ENCODE measurements at places on chromosomes 3 and 15. TPM values are rescaled to one million over a fixed set of nuclear protein-coding genes. Genes with fewer than 3 reads are reported as not detected.

DNA sequence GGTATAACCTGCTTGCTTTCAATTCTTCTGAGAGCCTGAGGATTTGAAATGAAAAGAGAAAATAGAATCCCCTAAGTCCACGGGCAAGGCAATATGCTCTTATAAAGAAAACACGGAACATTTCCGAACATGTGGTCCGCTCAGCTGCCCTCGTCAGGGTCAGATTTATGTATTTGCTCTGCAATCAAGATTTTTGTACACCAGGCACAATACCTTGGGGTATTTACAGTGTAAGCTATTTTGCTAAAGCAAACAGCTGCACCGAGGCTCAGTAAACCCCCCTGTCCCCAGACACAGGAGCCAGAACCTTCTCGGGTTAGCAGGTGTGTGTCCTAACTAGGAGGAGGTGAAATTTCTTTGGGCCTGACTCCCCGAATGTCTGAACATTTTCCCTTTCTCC is 155.8 kb upstream of the LRIG1 start:
- no peak for DNase-seq

The H1-8 gene
- not detected for total RNA-seq

The PRICKLE2 gene
- 7.6 TPM for total RNA-seq

DNA sequence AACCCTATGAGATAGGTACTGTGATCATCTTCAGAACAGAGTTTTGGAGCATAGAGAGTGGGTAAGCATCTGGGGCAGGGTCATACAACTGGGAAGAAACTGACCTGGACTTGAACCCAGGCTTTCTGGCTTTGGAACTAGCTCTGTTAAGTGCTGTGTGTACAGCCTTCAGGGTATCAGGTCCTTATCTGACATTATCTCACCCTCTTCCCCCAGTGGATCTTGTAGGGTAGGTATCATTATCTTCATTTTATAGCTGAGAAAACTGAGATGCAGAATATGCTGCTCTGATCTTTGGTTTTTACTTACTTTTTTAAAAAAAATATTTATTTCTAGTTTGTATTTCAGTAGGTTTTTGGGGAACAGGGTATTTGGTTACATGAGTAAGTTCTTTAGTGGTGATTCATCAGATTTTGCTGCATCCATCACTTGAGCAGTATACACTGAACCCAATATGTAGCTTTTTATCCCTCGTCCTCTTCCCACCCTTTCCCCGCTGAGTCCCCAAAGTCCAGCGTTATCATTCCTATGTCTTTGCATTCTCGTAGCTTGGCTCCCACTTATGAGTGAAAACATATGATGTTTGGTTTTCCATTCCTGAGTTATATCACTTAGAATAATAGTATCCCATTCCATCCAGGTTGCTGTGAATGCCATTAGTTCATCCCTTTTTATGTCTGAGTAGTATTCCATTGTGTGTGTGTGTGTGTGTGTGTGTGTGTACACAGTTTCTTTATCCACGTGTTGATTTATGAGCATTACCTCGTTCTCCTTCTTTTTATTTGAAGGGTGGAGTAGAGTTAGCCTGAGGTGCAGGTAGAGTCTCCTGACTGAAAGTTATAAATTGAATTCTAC is 271.2 kb downstream of the PTPRG start:
- peak; percentile 26 for DNase-seq

GRCh38 chr3:153422314-153422713 is 260.3 kb downstream of the RAP2B start:
- no peak for DNase-seq

DNA sequence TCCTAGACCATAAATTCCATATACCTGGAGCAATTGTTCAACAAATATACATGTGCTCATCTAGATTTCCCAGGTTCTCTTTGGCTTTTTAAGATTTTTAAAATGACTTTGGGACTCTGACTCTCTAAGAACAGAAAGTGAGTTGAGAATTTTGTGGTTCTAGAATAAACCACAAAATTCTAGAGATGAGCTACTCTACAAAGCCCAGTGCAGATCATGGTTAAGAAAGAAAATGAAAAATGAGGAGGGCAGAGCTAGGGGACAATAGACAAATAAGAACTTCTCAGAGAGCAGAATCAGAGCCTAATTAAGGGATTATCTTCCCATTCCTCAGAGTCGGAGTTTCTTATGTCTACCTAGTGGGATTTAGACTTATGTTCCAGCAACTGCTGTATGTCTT is 694.7 kb downstream of the ZNF385D start:
- no peak for DNase-seq

DNA sequence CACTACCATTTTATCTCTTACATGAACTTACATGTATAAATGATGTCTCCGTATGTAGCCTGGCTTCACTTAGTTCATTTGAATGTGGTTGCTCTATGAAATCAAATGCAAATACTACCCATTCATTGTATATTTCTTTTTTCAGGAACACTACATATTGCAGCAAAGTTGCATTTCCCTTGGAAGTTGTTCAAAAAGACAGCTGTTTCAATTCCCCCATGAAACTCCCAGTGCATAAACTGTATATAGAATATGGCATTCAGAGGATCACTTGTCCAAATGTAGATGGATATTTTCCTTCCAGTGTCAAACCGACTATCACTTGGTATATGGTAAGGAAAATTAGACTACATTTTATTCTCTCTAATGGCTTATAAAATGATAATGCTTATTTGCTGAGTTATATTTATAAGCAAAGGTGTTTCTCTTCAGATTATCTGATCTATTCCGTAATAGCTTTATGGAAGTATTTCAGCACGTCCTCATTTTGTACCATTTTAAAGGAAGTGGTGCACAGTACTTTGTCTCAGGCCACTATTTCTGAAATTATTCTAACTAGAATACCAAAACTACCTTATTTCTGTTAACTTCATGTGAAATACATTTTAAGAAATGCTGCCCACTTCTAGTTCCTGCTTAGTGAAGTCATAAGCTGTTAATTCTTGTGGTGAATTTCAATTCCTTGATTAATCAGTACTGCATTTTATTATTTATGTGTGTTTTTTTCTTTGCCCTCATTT is 95.1 kb downstream of the IL1RAP start:
- DNase-seq: no peak

- no peak for DNase-seq
Measured at GRCh38 chr15:56775641-56776040, 42.3 kb upstream of the ZNF280D start.

The INKA1 gene
- 1.6 TPM for total RNA-seq

The SLC9C1 gene
- total RNA-seq: not detected

DNA sequence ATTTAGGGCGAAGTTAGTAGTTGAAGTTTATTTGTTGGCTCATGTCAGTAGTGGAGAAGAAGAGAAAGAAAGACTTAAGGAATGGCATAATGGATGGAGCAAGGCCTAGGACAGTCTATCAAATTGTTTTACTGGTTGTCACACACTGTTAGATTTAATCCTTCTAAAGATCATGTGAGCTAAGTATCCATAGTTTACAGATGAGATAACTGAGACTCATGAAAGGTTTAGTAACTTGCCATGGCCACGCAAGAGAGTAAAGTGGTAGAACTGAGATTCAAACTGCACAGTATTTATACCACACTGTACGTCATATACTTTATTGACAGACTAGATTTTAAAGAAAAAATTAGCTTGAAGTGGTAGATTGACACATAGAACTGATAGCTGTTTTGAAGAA is 11.4 kb downstream of the SPRED1 start:
- no peak for DNase-seq

DNA sequence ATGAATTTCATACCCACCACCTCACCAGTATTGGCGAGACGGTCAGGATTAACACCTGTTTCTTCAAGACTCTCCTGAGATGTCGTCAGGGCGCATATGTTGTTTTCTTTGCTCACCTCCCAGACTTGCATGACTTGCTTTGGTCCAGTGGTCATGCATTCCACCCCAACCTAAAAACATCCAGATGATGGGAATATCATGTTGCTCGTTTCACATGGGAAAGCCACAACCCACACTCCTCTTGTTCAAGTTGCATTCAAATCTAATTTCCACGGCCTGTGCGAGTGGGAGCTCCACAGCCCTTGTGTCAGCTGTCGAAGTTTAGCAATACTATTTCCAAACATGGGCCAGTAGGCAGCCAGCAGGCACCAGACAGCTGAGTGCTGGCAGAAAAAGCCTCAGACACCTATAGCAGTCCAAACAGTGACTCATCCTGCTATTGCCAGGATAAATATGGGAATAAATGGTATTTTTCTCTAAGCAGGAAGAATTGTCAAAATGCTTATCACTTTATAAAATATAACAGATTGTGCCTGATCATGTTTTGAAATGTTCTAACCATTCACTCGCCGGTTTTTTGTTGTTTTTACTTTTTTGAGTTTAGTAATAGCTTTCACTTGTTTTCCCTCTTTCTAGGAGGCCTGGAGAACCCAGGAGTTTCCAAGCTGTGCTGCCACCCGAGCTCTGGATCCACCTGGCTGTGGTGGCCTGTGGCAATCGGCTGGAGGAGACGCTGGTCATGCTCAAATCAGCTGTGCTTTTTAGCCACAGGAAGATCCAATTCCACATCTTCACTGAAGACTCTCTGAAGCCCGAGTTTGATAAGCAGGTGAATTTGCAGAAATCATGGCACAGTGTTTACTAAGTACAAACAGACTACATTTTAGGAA is 20.1 kb downstream of the GXYLT2 start:
- DNase-seq: peak; percentile 52

DNA sequence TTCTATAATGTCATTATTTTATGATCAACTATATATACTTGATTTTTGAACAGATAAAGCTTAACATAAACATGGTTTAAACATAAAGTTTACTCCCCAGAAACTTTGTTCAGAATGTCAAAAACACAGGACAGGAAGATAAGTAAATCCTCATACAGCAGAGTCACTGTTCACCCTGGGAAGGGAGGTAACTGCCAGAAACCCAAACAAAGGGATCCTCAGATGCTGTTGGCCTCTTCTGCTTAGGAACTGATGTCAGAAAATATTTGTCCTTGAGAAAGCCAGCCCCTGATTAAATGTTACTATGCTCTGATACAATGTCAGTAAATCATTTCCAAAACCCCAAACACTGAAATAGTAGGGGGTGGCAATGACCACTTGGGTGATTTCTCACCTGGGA is 185.3 kb downstream of the TJP1 start:
- DNase-seq: no peak

The MED12L gene
- total RNA-seq: 2.0 TPM

DNA sequence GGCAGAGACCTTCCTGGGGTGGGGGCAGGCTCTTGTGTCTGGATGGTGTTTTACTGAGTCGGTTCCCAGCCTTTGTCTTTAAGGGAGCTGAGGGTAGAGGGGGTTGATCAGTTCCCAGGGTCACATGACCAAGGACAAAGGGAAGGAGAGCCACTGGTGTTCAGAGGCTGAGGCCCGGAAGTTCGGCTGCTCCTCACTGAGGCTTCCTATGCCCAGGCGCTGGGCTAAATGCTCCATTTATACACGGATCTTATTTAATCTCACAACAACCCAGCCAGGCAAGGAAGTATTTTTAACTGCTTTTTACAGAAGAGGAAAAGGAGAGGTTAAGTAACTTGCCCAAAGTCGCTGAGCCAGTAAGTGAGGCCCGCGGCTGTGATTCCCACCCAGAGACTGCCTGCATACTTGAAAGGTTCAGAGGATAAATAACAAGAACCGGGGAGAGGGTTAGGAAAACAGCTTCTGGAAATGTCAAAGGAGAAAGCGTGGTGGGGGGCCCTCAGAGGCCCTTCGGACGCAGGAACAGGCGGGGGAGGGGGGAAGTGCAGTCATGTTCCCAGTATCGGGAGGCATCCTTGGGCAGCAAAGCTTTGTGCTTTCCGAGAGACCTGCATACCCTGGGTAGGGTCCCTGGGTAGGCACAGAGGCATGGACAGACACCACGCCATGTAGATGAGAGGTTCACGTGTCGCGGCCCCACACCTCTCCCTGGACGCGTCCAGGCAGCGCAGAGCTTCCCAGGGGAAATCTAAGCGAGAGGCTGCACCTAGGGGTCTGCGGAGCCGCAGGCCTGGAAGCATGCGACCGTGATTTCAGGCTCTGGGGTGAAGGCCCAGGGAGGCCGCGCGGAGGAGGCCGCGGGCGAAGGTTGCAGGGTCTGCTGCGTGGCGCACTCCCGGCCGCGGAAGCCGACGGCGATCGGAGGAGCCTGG is 21.3 kb downstream of the EPHB3 start:
- no peak for DNase-seq

DNA sequence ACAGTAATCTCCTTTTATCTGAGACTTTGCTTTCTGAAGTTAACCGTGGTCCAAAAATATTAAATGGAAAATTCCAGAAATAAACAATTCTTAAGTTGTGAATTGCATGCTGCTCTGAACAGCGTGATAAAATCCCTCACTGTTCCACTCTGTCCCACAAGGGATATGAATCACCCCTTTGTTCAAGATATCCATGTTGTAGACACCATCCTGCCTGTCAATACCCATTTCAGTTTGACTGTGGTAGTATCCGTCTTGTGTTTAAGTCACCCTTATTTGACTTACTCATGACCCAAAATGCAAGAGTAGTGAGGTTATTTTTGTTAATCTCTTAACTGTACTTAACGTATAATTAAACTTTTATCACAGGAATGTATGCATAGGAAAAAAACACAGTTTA is 435.0 kb downstream of the SHQ1 start:
- peak; percentile 38 for DNase-seq

DNA sequence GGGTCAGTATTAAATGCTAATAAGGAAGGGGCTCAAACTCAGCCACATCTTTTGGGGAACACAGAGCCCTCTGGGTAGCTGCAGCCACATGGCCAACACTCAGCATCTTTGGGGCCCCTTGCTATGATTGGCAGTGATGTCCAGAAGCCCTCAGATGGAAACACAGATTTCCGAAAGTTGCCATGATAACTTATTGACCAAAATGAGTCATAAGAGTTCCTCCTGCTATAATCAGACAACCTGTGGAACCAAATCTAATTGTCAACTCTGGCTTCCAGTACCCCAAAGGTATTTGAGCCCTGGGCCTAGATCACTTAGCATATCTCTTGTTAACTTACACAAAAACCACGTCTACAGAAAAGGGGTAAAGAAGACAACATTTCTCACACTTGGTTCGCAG is 392.2 kb downstream of the KCNH8 start:
- no peak for DNase-seq

The CLDN18 gene
- total RNA-seq: not detected

- DNase-seq: no peak
Measured at GRCh38 chr15:60969658-60970057, 259.4 kb downstream of the RORA start.

- DNase-seq: peak; percentile 91
Measured at GRCh38 chr15:69468241-69469121, 15.9 kb downstream of the RPLP1 start.

DNA sequence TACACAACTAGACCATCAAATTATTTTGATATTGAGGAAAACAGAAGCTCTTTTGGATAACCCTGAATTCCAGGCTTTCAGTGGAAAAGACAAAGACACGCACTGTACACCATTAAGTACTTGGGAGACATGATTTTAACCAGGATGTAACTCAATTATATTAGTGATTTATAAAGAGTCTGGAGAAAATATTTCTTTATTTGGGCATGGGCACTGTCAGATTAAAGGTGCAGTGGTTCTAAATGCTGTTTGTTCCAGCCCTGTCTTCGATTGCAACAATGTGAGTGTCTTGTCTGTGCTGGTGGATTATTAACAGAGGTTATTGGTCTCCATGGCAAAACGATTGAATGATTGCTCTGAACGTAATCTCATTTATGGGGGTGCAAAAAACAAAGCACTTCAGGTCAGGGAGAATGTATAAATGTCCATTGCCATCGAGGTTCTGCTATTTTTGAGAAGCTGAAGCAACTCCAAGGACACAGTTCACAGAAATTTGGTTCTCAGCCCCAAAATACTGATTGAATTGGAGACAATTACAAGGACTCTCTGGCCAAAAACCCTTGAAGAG is at the start of gene TM4SF4:
Gene TM4SF4, plus strand, starts transcription at position 448 of the 568 bp plus-strand sequence. CDS start 181 bp downstream, outside the sequence.
- DNase-seq: no peak

GRCh38 chr15:73982222-73982962 is 9.7 kb downstream of the STOML1 start:
- DNase-seq: peak; percentile 93

- no peak for DNase-seq
Measured at GRCh38 chr3:94627689-94628088, 564.8 kb downstream of the NSUN3 start.

All from HT1080 (cell line).